HFF-Myc (cell line): ENCODE measurements at places on chromosomes 16 and 17.

DNA sequence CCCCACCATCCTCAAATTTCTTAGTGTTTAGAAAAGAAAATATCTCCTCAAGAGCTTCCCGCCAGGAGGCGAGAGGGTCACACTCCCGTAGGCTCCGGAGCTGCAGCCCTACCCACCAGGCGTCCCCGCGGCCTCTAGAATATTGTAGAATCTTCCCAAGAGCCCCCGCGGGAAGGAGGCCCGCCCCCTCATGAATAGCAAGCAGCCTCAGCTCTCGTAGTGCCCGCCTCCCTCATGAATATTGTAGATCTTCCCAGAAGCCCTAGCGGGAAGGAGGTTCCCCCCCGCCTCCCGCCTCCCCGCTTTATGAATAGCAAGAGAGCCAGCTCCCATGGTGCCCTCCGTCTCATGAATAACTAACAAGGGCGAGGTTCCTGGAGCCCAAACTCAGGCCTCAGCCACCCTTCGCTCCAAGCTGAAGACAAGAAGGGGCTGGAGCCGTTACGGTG, at the start of gene FBXO47:
FBXO47 (minus strand) TSS at position 114 of the 449 bp plus-strand sequence. CDS start 4,378 bp downstream, outside the sequence.
- no peak for DNase-seq

- no peak for DNase-seq
Measured at GRCh38 chr17:75474736-75475135, 18.3 kb downstream of the TMEM94 start.

GRCh38 chr17:65664266-65664665, 102.8 kb upstream of the AXIN2 start:
- no peak for DNase-seq

DNA sequence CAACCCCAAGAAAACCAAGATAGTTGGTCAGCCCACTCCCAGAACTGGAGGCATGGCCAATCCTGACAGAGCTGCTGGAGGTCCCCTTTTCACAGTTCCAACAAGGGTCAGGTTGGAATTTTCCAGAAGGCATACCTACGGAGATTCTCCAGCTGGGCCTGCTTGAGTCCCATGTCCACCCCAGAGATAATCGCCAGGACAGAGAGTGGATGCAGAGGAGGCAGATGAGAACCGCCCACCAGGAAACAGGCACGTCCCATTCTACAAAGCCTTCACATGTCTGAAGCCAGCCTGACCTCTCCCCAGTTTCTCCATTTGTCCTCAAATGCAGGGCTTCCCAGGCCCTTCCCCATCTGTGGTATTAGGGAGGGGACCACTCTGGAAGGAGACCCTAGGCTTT, 47.4 kb upstream of the SMURF2 start:
- DNase-seq = no peak

DNA sequence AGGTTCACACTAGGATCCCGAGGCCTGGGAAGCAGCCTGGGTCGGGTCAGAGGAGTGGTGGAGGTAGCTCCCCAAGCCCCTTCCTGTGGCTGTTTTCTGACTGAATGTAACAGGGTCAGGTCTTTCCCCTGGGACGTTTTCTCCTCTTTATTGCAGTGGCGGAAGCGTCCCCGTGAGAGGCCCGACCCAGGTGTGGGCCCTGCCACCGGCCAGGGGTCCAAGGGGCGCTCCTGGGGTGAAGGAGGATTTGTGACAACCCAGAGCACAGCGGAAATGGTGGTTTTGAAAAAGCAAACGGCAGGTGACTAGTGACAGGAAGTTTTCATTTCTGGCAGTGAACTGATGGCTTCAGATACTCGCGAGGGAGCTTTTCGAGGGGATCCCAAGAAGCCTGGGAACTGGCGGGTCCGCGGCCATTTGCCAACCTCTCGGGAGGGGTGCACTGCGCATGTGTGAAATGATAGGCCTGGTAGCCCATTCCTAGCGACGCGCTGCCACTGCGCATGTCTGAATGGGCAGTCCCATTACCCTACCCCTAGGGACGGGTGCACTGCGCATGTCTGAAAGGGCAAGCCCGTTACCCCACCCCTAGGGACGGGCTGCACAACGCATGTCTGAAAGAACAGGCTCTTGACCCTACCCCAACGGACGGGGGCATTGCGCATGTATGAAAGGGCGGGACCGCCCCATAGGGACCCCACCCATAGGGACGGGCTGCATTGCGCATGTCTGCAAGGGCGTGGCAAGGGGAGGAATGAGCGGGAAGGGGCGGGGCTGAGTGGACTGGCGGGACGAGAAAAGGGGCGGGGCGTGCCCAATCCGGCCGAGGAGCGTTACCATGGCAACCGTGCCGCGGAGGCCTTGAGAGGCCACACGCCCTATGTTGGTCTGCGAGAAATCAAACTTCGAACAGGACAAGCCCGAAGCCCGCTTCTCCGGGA, 1747.9 kb downstream of the TP53TG3F start:
- DNase-seq = no peak

- DNase-seq = peak; percentile 84
Measured at GRCh38 chr16:57341441-57342303, 16.9 kb upstream of the CCL22 start.

DNA sequence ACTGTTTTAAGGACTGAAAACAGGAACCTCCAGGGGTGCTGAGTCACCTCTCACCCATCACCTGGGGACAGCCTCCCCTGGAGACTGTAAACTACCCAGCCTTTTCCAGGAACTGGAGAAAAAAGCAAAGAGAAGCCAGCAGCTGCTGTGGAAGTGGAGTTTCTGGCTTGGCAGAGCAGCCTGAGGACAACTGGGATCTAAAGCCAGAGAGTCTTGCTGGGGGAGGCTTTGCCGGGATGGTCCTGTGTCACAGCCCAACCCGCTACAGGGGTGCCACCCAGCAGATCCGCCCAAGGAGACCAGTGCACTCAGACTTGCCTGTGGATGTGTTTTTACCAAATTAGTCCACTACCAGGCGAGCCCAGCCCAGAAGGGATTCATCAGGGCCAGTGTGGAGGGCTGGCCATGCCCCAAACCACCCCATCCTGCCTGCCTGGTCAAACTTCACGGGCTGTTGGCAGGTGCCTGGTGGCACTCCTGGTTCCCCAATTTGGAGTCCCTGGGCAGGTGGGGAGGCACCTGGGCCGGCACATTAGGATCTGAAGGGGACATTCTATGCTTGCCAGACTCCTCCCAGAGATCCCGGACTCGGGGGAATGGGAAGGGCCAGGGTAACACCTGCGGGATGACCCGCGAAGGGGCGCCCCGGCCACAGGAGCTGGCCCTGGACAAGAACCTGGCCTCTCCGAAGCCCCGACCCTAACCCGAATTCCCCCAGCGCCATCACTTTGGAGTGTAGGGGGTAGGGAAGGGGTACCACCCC, 771 bp downstream of the MSRB1 start:
- DNase-seq = no peak

GRCh38 chr17:43931062-43931571, 11.2 kb downstream of the PPY start:
- DNase-seq = no peak

- no peak for DNase-seq
Measured at GRCh38 chr16:22788193-22788530, 25.8 kb upstream of the HS3ST2 start.

- no peak for DNase-seq
Measured at GRCh38 chr16:70804734-70805169, 3.8 kb upstream of the VAC14 start.
